ENCODE measurements at places on chromosomes 11 and 22.

DNA sequence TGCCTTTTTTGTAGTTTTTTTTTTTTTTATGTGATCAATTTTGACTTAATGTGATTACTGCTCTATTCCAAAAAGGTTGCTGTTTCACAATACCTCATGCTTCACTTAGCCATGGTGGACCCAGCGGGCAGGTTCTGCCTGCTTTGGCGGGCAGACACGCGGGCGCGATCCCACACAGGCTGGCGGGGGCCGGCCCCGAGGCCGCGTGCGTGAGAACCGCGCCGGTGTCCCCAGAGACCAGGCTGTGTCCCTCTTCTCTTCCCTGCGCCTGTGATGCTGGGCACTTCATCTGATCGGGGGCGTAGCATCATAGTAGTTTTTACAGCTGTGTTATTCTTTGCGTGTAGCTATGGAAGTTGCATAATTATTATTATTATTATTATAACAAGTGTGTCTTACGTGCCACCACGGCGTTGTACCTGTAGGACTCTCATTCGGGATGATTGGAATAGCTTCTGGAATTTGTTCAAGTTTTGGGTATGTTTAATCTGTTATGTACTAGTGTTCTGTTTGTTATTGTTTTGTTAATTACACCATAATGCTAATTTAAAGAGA lies 12.5 kb downstream of the CCND1 start:
- DNase-seq: no peak

GRCh38 chr11:110070176-110070575 lies 23.0 kb upstream of the ZC3H12C start:
- DNase-seq: no peak

- no peak for DNase-seq
Measured at GRCh38 chr22:48594757-48595510, 1232.7 kb downstream of the BRD1 start.

GRCh38 chr11:13051257-13051656 lies 42.1 kb downstream of the RASSF10 start:
- DNase-seq: no peak

DNA sequence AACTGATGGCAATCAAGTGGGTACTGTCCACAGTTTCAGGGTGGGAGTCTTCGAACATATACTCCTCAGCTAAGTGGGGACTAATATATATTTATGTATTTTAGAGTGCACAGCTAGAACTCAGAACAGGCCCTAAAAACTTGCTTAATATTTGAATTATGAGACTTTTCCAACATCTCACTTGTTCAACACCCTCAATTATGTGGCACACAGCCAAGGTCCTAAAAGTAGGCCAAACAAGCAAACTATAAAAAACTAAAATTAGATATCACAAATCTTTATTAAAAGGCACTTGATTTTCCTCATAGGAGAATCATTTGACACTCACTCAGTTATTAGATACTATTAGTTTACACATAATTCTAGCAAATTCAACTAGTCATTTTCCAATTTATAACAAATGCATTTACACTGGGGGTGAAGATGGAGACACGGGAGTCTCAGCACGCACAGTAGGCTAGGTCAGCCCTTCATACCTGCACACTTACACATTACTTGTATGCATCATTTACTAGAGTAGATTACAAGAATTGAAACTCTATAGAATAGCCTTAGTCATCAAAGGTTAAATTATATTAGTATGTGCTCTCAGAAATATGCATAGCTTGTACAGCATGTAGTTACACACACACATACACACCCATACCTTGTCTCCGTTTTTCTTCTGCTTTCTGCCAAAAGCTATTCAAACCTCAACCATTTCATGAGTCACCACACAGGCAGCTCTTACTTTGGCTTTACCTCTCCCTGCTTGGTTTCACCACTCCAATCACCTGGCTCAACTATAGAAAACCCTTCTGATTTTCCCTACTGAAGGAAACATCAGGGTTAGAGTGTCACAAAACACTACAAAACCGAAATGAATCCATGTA lies 171.5 kb downstream of the SBF2 start:
- no peak for DNase-seq

Measured in foreskin melanocyte (primary cell).